ENCODE measurements at places on chromosomes 3 and 15.

GRCh38 chr3:99499235-99500158, 138.9 kb upstream of the COL8A1 start:
- no peak for DNase-seq

GRCh38 chr15:77578641-77579372, 53.9 kb downstream of the LINGO1 start:
- DNase-seq: no peak

DNA sequence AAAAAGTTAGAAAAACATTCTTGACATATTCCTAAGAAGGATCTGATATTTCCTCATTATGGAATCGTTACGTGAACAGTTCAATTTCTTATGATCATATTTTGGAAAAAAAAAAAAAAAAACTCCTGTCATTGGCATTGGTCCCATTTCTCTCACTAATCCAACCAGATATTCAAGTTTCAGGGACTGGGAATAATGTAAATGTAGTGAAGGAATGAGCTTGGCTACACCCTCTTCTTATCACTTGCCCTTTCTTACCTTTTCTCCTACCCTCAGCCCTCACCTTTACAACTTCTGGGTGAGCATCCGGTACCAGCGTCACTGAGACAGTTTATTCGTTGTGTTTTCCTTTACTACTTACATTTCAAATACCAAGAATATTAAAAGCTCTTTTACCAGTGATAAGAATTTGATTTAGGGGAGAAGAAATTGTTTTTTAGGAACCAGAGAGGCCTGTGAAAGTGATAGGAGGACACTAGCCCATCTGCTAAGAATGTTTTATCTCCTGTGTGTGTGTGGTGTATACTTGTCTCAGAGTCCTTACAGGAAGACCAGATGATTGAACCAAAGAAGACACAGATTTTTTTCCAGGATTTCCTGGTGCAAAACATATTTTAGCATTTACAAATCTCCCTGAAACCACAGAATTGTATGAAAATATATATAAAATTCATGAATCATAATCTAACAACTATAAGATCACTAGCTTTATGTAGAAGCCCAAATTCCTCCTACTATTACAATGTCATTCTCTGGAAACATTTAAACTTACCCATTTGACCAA, 946.7 kb downstream of the ZPLD1 start:
- DNase-seq: no peak

DNA sequence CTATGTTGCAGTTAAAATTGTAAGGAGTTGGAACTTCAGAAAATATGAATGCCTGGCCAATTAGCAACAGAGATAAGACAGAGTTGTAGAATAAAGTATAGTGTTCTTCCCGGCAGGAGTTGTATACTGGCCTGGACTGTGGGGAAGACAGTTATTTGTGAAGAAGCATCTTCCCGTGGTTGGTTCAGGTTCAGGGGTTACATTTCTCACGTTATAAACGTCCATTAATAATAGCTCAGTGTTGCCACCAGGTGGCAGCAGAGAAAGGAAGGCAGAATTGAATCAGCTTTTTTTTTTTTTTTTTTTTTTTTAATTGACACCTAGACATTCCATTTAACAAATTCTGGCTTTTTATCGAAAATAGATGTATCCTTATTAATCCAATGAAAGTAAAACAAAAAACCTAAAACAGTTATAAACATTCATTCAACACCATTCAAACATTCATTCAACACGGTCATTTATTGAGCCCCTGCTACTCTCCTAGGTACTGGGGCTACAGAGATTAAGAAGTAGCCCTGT, 66.4 kb upstream of the NR2E3 start:
- peak; percentile 37 for DNase-seq

Data from stimulated activated CD8-positive, alpha-beta memory T cell treated with anti-CD3 and anti-CD28 coated beads, Interleukin-7, amount 100 ng/mL, for 1 hour (primary cell).